ENCODE measurements at places on chromosomes 1 and 21.

DNA sequence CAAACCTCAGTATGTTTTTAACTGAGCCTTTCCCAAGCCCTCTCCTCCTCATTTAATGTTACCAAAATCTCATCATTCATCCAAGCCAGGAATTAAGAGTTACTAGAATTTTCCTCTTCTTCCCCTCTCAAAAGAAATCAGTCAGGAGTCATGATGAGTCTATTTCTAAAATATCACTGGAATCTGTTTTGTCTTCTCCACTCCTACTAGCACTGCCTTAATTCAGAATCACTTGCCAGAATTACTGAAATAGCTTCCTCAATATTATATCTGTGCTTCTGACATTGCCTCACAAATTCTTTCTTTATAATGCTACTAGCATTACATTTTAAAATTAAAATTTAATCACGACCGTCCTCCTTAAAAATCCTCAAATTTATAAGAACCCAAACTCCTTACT lies 106.1 kb downstream of the PTGER3 start:
- no peak for DNase-seq

- DNase-seq, result no peak
Observed at GRCh38 chr1:6140413-6140812, 39.7 kb downstream of the CHD5 start.

GRCh38 chr21:42022906-42023305 lies 12.7 kb upstream of the ZBTB21 start:
- no peak for DNase-seq

DNA sequence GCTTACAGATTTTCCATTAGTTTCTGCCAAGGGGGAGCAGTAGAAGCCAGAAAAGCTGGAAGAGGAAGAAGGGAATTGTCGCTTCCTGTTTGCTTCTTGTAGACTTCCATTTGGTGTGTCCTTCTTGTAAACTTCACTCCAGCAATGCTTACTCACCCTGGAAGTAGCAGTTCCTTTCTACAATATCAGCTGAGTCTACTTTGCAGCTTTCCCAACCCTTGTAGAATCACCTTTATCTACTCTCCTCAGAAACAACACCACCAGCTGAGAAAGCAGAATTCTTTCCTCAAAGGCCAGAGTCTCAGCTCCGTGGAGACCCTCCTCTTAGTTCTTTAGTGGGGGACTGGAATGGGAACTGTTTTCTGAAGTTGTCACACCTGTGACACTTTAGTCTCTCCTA lies 1136.7 kb upstream of the TMPRSS15 start:
- DNase-seq, result no peak

DNA sequence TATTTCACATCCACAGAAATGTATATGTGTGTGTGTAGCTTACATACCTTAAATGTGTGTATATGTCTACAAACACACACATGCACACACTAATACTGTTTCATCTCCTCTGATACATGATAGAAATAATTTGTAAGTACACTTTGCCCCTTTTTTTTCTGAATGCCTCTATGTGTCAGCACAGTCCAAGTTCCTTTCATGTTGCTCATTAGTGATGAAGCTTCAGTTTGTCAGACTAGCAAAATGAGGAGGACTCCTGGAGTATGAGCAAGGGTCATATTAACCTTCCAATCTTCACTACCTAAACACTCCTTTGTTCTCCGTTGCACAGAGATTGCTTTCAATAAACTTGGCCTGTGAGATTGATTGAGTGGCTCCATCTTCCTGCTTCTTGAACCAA lies 935.4 kb downstream of the MRPL39 start:
- DNase-seq, result no peak

DNA sequence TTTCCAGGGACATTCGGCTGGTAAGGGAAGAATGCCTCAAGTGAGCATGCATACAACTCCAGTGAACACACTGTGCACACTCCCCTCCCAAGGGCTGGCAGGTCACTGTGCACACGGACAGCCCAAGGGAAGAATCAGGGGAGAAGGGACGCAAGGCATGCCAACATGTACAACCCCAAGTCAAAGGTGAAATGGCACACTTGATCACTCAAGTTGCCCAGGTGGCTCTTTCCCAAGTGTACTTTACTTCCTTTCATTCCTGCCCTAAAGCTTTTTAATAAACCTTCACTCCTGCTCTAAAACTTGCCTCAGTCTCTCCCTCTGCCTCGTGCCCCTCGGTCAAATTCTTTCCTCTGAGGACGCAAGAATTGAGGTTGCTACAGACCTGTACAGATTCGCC lies 13.5 kb upstream of the SLC1A7 start:
- no peak for DNase-seq

DNA sequence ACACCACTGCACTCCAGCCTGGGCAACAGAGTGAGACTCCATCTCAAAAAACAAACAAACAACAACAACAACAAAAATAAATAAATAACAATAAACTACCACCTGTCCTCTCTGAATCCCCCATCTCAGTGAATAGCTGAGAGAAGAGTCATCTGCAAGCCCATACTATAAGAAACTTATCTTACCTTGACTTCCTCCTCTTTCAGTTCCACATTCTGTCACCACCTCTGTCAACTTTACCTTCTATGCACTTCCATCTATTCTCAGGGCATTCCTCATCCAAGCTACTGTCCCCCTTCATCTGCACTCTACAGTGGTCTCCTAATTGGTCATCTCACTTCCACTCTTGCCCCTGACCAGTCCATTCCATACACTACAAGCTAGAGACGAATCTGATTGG lies 58.1 kb downstream of the KIAA0040 start:
- no peak for DNase-seq

DNA sequence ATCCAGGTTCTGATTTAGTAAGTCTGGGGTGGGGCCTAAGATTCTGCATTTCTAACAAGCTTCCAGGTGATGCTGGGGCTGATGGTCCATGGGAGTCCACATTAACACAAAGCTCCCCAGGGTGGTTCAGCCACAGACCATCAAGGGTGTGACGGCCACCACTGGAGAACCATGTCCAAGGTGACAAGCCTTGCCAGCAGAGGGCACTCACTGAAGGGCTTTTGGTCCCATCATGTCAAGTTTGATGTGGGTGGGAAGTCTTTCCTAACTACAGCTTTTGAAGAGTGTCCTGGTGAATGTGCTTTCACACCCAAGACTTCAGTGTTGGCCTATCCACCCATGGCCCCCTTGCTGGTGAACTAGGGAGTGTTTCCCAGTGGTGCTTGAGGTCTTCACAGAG lies 67.1 kb downstream of the UBE2T start:
- DNase-seq, result peak; percentile 43
